Activated naive CD4-positive, alpha-beta T cell (primary cell): ENCODE measurements at places on chromosomes 7 and 10.

DNA sequence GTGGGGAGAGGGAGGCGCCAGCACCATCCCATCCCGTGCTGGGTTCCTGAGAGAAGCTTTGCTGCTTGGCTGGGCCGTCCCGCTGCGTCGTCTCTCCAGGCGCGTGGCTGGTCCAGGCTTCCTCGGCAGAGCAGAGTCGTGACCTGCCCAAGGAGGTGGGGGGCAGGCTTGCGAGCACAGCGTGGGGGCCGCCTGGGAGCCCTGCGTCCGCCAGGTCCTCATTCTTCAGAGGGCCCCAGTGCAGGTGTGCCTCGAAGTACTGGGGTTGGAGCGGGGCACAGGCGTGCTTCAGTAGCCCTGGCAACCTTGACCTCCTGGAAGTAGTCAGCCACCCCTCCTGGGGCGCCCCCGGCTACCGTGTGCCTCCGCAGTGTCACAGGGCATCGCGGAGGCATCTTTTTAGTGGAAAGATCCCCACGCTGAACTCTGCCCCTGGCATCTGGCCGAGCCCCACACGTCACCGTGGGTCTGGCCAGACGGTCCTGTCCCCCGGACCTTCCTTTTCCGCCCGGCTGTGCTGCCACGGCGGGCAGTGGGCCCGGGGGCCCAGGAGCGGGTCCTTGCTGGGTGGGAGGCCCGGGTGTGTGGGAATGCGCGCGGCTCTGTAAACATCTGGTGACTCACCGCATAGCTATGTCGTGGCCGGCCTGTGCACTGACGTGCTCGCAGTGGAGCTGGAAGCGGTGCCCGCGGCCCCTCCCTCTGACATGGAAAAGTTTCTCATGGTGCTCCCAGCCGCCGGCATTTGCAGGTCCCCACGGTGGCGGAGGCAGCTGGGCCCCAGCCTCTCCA is 6.4 kb downstream of the MAFK start:
- DNase-seq = no peak

- no peak for DNase-seq
Observed at GRCh38 chr10:70913893-70914240, 25.5 kb upstream of the PCBD1 start.

- DNase-seq = no peak
Observed at GRCh38 chr10:31467791-31468535, 148.9 kb downstream of the ZEB1 start.

- DNase-seq = no peak
Observed at GRCh38 chr7:42832667-42833066, 79.2 kb downstream of the C7orf25 start.

DNA sequence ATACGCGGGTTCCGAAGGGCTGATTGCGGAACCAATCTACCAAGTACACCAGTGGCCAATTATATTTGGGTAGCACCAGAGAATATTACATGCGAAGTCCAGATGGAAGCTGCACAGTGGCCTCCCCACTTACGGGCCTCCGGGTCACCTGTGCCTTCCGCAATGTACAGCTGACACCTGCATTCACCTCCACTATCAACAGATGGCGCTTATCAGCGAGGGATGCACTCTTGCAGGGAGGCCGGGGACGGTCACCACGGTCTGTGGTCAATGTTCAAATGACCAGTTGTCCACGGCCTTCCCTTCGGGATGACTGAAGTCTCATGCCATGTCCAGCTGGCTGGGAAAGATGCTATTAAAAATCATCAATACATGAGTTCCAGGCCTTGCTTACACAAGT is 47.6 kb downstream of the SLIT1 start:
- DNase-seq = no peak

DNA sequence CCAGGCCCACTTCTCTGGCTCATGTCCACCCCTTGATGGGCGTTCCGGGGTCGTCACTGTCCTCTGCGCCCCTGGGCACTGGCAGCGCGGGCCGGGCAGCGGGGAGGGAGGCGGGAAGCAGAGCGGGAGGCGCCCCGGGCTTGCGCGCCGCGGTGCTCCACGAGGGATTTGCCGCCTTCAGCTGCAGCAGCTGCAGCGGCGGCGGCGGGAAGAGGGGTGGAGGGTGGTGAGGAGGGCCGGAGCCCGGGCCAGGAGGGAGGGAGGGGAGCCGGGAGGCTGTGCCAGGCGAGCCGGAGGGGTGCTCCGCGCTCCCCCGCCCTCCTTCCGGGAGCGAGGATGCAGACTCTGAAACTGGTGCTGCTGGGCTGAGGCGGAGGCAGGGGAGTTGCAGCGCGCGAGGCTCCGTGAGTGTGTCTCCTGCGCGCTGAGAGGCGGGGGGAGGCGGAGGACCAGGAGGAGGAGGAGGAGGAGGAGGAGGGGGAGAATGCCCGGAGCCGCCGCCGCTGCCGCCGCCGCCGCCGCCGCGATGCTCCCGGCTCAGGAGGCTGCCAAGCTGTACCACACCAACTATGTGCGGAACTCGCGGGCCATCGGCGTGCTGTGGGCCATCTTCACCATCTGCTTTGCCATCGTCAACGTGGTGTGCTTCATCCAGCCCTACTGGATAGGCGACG is at the start of gene LHFPL3:
Gene LHFPL3 (plus strand): TSS at position 308 of the 674 bp plus-strand sequence.
- no peak for DNase-seq

- DNase-seq = no peak
Observed at GRCh38 chr10:31593124-31593523, 274.1 kb downstream of the ZEB1 start.

DNA sequence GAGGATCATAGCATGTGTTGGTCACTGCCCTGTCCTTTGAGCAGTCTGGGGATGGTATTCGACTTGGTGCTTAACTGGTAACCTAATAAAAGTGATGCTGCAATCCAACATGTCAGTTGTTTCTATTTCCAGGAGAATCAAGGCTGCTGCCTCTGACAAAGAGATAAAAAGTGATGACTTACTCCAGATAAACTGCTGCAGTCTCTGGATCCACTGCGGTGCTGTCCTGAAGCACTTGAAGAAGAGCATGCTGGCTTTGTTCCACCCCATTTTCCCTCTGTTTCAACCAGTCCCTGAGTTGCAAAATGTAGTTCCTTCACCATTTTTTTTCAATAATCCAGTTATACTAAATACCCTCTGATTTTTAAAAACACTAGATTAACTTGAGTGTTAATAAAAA is 403.5 kb upstream of the ANKRD30A start:
- no peak for DNase-seq

DNA sequence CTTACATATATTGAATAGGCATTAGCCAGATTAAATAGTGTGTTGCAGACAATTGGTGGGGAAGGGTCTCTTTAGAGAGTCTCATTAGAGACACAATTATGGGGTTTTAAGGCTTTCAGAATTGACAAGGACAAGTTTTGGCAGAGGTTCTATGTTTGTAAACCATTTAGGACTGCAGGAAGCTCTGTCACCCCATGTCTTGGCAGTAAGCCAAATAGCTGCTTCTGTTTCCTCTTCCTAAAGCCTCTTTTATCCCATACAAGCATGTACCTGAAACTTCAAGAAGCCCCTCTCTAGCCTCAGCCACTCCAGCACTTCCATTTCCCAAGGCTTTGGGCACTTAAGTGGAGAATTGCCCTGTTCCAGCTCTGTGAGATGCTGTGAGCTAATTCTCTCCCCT is 21.8 kb upstream of the LRRC4 start:
- DNase-seq = no peak
